ENCODE measurements at places on chromosomes 5 and 9. TPM values are rescaled to one million over a fixed set of nuclear protein-coding genes. Genes with fewer than 3 reads are reported as not detected.

The SCGB3A1 gene
- total RNA-seq = not detected

The KIAA0825 gene
- 0.42 TPM for total RNA-seq

The DRD1 gene
- 0.48 TPM for total RNA-seq

The FYB1 gene
- total RNA-seq = 10.0 TPM

The LRRC26 gene
- total RNA-seq = 2.2 TPM

The PCDHGA11 gene
- 0.02 TPM for total RNA-seq

The WNK2 gene
- total RNA-seq = 6.5 TPM

The ARHGEF39 gene
- 19.3 TPM for total RNA-seq

The IFNA17 gene
- not detected for total RNA-seq

The S100Z gene
- total RNA-seq = not detected

The PCDHA11 gene
- total RNA-seq = 0.22 TPM

The AKNA gene
- total RNA-seq = 3.4 TPM

The TSSK1B gene
- not detected for total RNA-seq

The FRMPD1 gene
- 0.03 TPM for total RNA-seq

The FRMD3 gene
- total RNA-seq = 2.9 TPM

The PCDHB15 gene
- total RNA-seq = 0.02 TPM

The PALM2AKAP2 gene
- total RNA-seq = 0.06 TPM

The TAS2R1 gene
- not detected for total RNA-seq

The SPATA9 gene
- total RNA-seq = not detected

The PCDHB10 gene
- total RNA-seq = 0.02 TPM

The DMRT2 gene
- total RNA-seq = not detected

The JAKMIP2 gene
- not detected for total RNA-seq

The FAXDC2 gene
- 0.25 TPM for total RNA-seq

The GCNT1 gene
- 3.0 TPM for total RNA-seq

The SLC45A2 gene
- 0.05 TPM for total RNA-seq

The LHFPL2 gene
- total RNA-seq = 55.3 TPM

The FOXD4 gene
- 0.82 TPM for total RNA-seq

The RNF208 gene
- total RNA-seq = 2.6 TPM

The ANKRD34B gene
- total RNA-seq = 0.18 TPM

The DBH gene
- total RNA-seq = not detected

The BTNL3 gene
- total RNA-seq = not detected

The PHF24 gene
- 0.10 TPM for total RNA-seq

The PRLR gene
- 0.09 TPM for total RNA-seq

The ANKRD31 gene
- 0.03 TPM for total RNA-seq

Measured in A549 treated with CORT108297 at 1 μM for 4 hours (cell line).